Heart left ventricle (tissue), 16 donors: ENCODE measurements at places on chromosomes 7 and 10. TPM values are rescaled to one million over a fixed set of nuclear protein-coding genes. Genes with fewer than 3 reads are reported as not detected.

DNA sequence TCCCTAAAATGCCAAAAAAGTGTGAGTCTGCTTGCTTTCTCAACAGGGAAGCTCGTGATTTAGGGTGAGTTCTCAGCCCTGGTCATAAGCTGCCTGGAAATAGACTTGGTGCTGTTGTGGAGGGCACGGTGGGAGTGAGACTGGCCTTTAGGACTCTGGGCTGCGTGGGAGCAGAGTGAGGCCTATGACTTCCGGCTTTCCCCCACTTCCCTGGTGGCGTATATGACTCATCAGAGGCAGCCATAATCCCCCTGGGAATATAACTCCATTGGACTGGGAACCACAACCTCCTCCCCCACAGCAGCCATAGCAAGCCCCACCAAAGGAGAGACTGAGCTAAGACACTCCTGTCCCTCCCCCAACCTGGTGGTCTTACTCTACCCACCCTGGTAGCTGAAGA, 95.0 kb downstream of the PON1 start:
- no peak for DNase-seq
- H3K36me3 ChIP-seq: no peaks in the 10 kb centered on the region
- no peaks in the 10 kb centered on the region for H3K27me3 ChIP-seq
- no peak overlapping the region for H3K27ac ChIP-seq

Gene ZNF735
- total RNA-seq: not detected

Gene IFIT3
- 9.0 TPM for total RNA-seq

Gene ACTL6B
- total RNA-seq: not detected

Gene RNF148
- total RNA-seq: not detected

GRCh38 chr7:24127930-24128329, 156.1 kb upstream of the NPY start:
- no peaks in the 10 kb centered on the region for H3K4me1 ChIP-seq
- no peak overlapping the region for H3K4me3 ChIP-seq
- no peak overlapping the region for H3K27ac ChIP-seq
- no peaks in the 10 kb centered on the region for H3K27me3 ChIP-seq
- H3K36me3 ChIP-seq: no peaks in the 10 kb centered on the region
- DNase-seq: no peak

DNA sequence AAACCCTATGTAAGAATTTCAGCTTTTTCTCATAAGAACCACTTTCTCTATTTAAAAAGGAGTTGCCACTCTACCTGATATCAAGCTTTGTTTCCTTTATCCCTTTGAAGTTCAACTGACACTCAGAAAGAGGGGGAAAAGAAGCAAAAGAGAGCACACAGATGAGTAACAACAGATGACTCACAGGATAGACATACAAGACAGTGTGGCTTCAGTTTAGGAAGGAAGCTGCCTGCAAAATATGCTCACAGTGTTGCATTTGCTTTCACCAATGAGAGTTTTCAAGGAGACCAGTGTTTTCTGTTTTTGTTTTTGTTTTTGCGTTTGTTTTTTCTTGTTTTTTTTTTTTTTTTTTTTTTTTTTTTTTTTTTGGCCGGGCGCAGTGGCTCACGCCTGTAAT, 1181.6 kb downstream of the DNAJB9 start:
- no peak overlapping the region for H3K27ac ChIP-seq
- no peaks in the 10 kb centered on the region for H3K27me3 ChIP-seq
- H3K4me3 ChIP-seq: no peak overlapping the region

Gene CDC14C
- not detected for total RNA-seq

Gene CDK13
- total RNA-seq: 32.2 TPM

DNA sequence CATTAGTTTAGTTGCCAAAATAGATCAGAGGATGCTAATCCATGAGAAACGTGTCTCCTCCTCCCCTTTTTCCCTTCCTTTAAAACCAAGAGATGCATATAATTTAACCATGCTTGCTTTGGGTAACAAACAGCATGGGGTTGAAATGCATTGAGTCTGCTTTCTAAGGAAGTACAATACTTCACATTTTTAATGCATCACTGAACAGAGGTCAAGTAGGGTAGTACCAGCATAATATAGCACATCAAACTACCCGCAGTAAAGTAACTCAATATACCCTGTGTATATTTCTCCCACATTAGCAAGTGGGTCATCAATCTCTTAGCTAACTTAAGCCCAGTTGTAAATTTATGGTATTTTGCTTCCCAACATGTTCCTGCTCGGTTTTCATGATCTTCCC, 239.3 kb upstream of the SEMA3C start:
- DNase-seq: no peak
- no peaks in the 10 kb centered on the region for H3K27me3 ChIP-seq
- no peak overlapping the region for H3K27ac ChIP-seq

GRCh38 chr10:4736183-4736582, 89.8 kb upstream of the AKR1E2 start:
- no peaks in the 10 kb centered on the region for H3K36me3 ChIP-seq
- H3K27ac ChIP-seq: no peak overlapping the region

Gene IGFBP1
- total RNA-seq: not detected

GRCh38 chr10:8043569-8044306, 10.8 kb upstream of the GATA3 start:
- no peaks in the 10 kb centered on the region for H3K36me3 ChIP-seq
- no peak for DNase-seq
- peaks cover 97% of the 10 kb centered on the region for H3K27me3 ChIP-seq
- H3K4me1 ChIP-seq: peaks cover 11% of the 10 kb centered on the region
- H3K27ac ChIP-seq: no peak overlapping the region

- DNase-seq: no peak
- H3K4me1 ChIP-seq: no peaks in the 10 kb centered on the region
- no peaks in the 10 kb centered on the region for H3K27me3 ChIP-seq
- H3K27ac ChIP-seq: no peak overlapping the region
Measured at GRCh38 chr10:67790534-67791408, 47.2 kb downstream of the DNAJC12 start.

DNA sequence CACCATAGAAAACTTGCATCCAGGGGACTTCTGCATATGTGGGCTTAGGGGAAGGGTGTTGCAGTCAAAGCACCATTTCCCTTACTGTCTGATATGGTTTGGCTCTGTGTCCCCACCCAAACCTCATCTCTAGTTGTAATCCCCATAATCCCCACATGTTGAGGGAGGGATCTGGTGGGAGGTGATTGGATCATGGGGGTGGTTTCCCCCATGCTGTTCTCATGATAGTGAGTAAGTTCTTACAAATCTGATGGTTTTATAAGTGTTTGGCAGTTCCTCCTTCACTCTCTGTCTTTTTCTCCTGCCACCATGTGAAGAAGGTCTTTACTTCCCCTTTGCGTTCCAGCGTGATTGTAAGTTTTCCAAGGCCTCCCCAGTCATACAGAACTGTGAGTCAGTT, 177.4 kb downstream of the ADK start:
- no peaks in the 10 kb centered on the region for H3K4me1 ChIP-seq
- no peak for DNase-seq
- no peaks in the 10 kb centered on the region for H3K27me3 ChIP-seq
